ENCODE measurements at places on chromosomes 13 and 19. TPM values are rescaled to one million over a fixed set of nuclear protein-coding genes. Genes with fewer than 3 reads are reported as not detected.

- no peak overlapping the region for H3K4me3 ChIP-seq
- no peaks in the 10 kb centered on the region for H3K27me3 ChIP-seq
- no peak overlapping the region for H3K27ac ChIP-seq
- H3K36me3 ChIP-seq = no peaks in the 10 kb centered on the region
Observed at GRCh38 chr19:23318143-23318542, 67.9 kb upstream of the ZNF724 start.

GRCh38 chr13:114108894-114109293 lies 23.5 kb downstream of the RASA3 start:
- H3K36me3 ChIP-seq = no peaks in the 10 kb centered on the region
- DNase-seq = no peak
- H3K27me3 ChIP-seq = peaks cover 6% of the 10 kb centered on the region
- H3K4me3 ChIP-seq = no peak overlapping the region

- DNase-seq = no peak
- no peaks in the 10 kb centered on the region for H3K4me1 ChIP-seq
- H3K27ac ChIP-seq = no peak overlapping the region
Observed at GRCh38 chr13:111923991-111924677, 142.8 kb upstream of the SOX1 start.

DNA sequence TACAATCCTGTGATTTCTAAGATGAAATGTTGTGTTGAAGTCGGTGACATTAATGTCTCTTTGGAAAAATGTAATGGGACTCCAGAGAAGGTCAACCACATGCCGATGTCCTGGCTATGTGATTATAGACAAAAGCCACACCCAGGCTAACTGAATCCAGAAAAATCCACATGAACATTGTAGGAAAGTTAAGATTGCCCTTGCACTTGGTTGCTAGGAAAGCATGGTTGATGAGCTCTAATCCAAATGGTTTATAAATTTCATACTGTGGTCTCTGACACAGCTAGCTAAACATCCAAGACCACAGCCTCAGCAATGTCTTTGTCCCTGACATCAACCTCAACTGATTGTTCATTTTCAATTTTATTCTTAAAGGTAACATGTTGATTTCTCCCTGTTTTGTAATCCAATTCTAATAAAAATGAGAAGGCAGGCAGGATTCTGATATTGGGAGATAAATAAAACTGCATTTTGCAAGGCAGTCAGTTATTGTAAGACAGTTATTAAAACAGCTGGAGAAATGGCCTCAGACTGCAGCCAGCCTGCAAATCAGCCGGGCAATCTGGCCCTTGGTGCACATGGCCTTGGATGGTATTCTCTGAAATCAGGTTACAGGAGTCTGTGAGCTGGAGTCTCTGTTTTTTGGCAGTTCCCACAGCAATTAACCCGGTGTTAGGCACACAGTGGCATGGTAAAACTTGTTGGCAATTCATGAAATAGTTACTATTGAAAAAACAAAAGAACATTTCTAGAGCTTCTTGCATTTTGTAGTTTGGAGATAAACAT lies 93.9 kb downstream of the STARD13 start:
- no peak for DNase-seq
- H3K27me3 ChIP-seq = peaks cover 3% of the 10 kb centered on the region
- no peak overlapping the region for H3K4me3 ChIP-seq
- peak overlapping the region; percentile 29 for H3K27ac ChIP-seq
- peaks cover 25% of the 10 kb centered on the region for H3K4me1 ChIP-seq
- no peaks in the 10 kb centered on the region for H3K36me3 ChIP-seq

GRCh38 chr13:35489050-35489449 lies 12.6 kb upstream of the MAB21L1 start:
- H3K4me1 ChIP-seq = peaks cover 3% of the 10 kb centered on the region
- no peaks in the 10 kb centered on the region for H3K27me3 ChIP-seq
- H3K36me3 ChIP-seq = no peaks in the 10 kb centered on the region
- no peak overlapping the region for H3K4me3 ChIP-seq
- H3K27ac ChIP-seq = no peak overlapping the region

RELB gene
- 6.2 TPM for total RNA-seq

DNA sequence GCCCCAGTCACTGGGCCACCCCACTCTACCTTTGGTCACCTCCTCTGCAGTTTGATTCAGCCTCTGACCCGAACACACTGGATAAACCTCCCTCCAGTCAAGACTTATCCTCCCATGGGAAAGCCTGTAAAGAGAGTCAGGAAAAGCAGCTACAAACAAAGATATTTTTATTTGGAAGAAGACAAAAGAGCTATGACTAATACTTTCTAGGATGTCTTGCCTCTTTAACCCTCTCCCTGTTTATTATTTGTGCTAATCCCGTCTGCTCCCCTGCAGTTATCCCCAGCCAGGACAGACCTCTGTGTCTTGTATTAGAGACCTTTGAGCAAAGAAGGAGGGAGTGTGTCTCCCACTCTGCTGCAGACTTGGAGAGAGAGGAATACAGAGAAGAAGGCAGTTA lies 178.3 kb downstream of the EFNB2 start:
- H3K27ac ChIP-seq = no peak overlapping the region
- peaks cover 3% of the 10 kb centered on the region for H3K27me3 ChIP-seq
- no peak for DNase-seq
- peaks cover 19% of the 10 kb centered on the region for H3K4me1 ChIP-seq
- no peak overlapping the region for H3K4me3 ChIP-seq

KIR2DL1 gene
- total RNA-seq = not detected

DNA sequence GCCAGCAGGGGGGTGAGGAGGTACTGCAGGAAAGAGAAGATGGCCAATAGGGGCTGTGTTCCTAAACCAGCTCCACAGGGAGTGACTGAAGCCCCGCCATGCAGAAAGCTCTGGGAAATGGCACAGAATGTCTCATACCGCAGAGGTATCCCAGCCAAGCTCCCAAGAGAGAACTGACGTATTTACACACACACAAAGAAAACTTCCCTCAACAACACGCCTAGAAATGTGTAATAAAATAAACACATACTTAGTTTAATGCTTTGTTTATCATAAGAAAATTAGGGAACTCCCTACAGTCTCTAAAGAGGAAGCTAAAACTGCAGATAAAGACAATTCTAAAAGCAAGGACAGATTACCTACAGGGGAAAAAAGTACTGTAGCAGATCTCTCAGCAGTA lies 40.0 kb downstream of the ESD start:
- DNase-seq = no peak
- H3K36me3 ChIP-seq = no peaks in the 10 kb centered on the region
- H3K27ac ChIP-seq = no peak overlapping the region
- H3K27me3 ChIP-seq = no peaks in the 10 kb centered on the region

DNA sequence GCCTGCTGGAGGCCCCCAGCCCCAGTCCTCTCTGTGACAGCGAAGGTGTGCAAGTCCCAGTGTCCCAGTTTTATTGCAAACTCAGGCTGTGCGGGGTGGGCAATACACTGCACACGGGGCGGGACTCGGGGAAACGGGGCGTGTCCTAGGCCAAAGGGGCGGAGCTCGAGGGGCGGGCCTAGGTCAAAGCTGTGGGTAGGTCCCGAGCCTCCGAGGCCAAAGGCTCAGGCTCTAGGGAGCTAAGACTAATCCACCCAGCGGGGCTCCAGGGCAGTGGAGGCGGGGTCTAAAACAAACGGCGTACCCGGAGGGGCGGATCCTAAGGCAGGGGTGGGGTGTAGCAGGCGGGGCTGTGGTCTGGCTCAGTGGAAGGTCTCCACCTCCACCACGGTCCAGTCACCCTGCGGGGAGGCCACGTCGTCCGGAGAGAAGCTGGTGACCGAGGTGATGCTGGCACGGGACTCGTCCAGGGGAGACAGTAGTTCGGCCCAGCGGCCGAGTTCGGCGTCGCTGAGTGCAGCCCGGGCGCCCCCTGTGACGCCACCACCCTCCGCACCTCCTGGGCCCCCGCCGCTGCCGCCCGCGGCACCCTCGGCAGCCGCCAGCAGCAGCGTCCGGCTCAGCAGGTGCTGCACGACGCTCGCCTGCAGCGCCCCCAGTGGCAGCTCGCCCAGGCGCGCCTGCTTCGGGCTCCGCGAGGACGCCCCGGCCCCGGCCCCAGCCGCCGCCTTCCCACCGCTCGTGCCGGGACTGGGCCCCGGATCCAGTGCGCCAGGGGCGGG lies 5.3 kb downstream of the PRR36 start:
- peaks cover 9% of the 10 kb centered on the region for H3K4me1 ChIP-seq
- H3K27me3 ChIP-seq = peaks cover 29% of the 10 kb centered on the region
- peak; percentile 64 for DNase-seq
- H3K4me3 ChIP-seq = no peak overlapping the region
- peaks cover 12% of the 10 kb centered on the region for H3K36me3 ChIP-seq
- no peak overlapping the region for H3K27ac ChIP-seq

GRCh38 chr13:109545931-109546330 lies 240.5 kb downstream of the IRS2 start:
- H3K4me3 ChIP-seq = no peak overlapping the region
- peaks cover 10% of the 10 kb centered on the region for H3K27me3 ChIP-seq
- H3K27ac ChIP-seq = no peak overlapping the region
- no peaks in the 10 kb centered on the region for H3K36me3 ChIP-seq
- peaks cover 2% of the 10 kb centered on the region for H3K4me1 ChIP-seq

Data from progenitor cell of endocrine pancreas (in vitro differentiated cells).